ENCODE measurements at places on chromosomes 4 and X.
A peak's percentile ranks its signal among the peaks of the same experiment; 100 is the strongest.

GRCh38 chr4:123843137-123843536 is 446.5 kb downstream of the SPRY1 start:
- DNase-seq, result no peak

- DNase-seq, result no peak
These were observed 47.0 kb upstream of the RAPGEF2 start for GRCh38 chr4:159055833-159056232.

- no peak for DNase-seq
These were observed 13.6 kb upstream of the EPGN start for GRCh38 chr4:74294681-74295080.

DNA sequence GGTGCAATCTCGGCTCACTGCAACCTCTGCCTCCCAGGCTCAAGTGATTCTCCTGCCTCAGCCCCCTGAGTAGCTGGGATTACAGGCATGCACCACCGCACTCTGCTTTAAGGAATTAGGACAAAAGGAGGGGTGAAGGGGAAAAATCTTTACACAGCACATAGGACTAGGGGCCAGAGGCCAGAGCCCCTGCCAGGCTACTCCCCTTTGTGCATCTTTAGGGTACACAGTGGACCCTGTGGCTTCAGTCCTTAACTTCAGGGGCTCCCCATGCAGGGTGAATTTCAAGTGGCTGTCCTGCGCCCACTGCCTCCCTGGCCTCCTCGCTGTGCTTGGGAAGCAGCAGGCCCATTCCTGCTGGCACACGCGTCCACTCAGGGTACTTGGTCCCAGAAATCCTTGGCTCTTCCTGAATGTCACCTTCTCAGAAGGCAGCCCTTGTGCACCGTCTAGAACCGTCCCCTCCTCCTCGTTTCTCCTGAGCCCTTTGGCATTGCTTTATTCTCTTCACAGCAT is 138.9 kb upstream of the PSAPL1 start:
- no peak for DNase-seq

GRCh38 chrX:140664939-140665338 is 44.6 kb upstream of the LINC00632 start:
- DNase-seq, result no peak

DNA sequence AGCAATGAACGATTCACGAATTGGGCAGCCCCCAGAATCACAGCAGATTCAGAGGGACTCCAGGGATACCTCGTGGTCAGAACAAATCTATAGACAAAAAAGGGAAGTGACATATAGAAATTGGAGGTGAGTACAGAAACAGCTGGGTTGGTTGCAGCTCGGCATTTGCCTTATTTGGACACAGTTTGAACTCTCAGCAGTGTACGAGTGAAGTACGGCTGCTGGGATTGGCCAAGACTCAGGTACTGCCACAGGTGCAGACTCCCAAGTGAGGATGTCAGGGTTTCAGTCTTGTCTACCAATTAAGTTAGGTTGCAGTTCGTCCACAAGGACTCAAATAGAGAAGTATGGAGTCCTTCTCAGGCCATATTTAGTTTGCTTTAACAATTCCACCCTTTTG is 28.2 kb downstream of the HTT-AS start:
- no peak for DNase-seq

DNA sequence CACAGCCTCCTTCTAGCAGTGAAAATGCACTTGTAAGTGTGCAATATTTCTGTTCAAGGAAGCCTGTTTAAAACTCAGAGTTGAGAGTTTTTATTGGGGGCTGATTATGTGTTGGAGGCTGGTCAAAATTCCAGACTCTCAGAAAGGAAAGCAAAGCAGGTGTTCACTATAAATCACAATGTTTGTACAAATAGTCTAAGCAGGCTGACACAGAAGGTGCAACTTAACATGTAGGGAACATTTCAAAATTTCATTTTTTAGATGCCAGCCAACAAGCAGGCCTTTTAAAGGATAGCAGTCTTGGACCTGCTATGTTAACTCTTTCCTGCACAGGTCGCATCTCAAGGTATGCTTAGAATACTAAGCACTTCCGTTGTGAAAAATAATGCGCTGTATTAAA is 112.3 kb upstream of the IL13RA1 start:
- no peak for DNase-seq

DNA sequence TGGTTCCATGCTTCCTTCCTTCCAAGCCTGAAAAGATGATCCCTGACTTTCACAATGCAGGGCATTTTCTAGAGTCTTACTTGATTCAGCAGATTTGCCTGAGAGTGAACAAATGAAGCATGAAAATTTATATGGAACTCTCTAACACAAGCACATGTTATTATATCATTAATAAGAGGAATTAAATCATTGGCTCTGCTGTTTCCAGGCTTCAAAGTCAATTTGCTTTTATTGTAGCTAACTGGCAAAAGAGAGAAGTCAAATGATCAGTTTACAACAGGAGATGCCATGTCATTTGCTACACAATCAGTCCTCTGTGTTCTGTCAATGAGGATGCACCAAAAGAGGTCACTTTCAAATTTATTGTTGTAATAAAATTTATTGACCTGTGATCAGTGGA is 101.5 kb upstream of the UGT8 start:
- no peak for DNase-seq

- DNase-seq, result no peak
These were observed 53.8 kb upstream of the ATXN3L start for GRCh38 chrX:13373431-13374187.

DNA sequence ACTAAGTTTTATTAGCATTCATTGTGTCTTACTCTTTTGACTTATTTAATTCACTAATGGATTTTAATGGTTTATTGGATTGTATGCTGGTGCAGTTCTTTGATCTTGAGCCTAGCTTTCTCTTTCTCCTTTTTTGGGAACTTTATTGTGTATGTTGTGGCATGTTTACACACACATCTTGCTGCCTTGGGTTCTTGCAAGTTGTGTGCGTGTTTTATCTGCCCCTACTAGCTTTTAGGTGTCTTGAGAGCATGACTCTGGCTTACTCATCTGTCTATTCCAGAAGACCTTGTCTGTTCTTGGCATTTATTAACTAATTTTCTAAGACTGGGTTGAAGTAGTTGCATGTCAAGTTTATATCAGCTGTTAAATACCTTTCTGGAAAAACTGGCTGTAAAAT is 2.7 kb downstream of the TMEM165 start:
- DNase-seq, result no peak

DNA sequence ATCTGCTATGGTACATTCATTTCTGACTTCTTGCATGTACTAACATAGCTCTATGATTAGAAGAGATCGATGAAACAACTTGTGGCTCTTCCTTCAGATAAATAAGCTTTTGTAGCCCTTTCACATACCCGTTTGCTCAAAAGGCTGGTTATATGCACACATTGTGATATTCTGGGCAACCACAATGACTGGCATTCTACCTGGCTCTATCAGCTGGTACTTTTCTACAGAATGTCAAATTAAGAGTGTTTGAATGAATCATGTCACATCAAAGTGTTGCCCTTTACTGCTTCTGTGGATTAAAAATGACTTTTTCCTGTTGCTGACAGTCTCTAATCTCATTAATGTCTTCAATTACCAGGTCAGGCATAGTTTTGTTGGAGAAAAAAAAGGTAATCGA is 11.6 kb downstream of the PGRMC1 start:
- DNase-seq, result no peak

GRCh38 chr4:103998756-103999155 is 279.0 kb upstream of the TACR3 start:
- no peak for DNase-seq

GRCh38 chr4:153114771-153115321 is 89.4 kb upstream of the TRIM2 start:
- DNase-seq, result peak; percentile 63

- DNase-seq, result no peak
These were observed 53.0 kb upstream of the FBXW7 start for GRCh38 chr4:152588869-152589268.

DNA sequence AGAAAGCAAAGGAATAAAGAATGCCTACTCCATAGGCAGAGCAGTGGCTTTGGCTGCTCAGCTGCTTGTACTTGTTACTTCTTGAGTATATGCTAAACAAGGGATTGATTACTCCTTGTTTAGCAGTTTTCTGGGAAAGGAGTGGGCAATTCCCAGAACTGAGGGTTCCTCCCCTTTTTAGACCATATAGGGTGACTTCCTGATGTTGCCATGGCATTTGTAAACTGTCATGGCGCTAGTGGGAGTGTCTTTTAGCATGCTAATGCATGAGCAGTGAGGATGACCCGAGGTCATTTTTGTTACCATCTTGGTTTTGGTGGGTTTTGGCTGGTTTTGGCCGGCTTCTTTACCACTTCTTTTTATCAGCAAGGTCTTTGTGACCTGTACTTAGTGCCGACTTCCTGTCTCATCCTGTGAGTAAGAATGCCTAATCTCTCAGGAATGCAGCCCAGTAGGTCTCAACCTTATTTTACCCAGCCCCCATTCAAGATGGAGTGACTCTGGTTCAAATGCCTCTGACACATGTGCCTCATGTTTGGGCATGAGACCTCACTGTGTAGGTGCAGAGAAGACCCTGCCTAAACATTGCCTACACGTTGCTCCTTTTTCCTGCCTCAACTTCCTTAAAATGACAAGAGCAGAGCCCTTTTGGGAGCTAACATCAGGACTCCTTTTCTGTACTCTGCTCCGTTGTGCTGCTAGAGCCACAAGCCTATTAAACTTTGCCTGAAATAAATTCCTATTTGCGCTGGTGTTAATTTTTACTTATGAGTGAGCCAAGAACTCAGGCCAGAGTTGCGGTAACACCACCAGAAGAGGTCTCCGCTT is 21.0 kb upstream of the UBA6 start:
- DNase-seq, result no peak

- no peak for DNase-seq
These were observed 5.2 kb downstream of the SPATA4 start for GRCh38 chr4:176189891-176190795.

- no peak for DNase-seq
These were observed 5.5 kb downstream of the PDHA1 start for GRCh38 chrX:19349264-19349663.

- DNase-seq, result peak; percentile 15
These were observed 110.9 kb upstream of the ANK2 start for GRCh38 chr4:112938461-112939058.

DNA sequence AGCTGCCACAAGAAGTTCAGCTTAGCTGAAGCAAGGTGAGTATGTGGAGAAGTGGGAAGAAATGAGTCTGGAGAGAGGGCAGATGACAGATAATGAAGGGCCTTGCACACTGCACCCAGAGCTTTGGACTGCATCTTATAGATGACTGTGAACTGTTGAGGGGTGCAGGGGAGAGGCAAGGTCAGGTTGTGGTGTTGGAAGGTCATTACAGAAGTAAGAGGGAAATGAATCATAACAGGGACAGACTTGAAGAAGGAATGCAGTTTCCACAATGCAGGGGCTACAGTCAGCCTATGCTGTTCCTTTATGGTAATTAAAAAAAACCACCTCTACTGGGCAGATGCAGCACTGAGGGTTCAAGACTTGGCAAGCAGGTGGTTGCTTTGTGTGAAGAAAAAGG is 4.8 kb upstream of the IGFBP7 start:
- peak; percentile 64 for DNase-seq

DNA sequence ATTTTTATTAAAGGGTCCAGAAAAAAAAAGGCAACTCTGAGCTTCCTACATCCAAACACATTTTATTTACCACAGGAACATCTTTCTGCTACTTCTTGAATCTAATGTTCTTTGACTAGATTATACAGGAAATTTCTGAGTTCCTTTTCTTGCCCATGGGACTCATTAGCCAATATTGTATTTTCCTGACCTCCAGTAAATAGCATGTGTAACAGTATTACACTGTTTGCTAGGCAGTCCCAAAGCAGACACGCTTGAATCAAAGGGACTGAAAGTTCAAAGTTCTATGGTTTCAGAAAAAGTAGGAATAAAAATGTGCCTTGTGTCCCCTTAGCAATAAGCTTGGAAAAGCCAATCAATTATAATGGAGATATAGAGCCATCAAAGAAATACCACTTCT is 57.4 kb downstream of the MOSPD2 start:
- DNase-seq, result no peak

DNA sequence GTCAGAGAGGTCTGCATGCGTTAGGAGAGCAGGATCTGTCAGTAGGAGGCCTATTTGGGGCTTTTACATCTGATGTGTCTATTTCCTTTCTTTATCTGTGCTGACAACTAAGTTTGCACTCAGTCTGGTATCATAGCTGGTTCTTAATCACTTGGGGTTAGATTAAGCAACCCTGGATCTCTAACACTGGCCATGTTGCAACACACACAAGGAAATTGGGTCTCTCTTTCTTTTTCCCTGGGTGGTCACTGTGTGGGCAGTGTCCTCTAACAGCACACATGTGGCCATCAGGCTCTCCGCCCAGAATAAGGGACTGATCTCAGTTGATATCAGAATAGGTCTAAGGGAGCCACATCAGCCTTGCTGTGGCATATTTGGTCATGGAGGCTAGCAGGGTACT is 38.9 kb downstream of the IGFBP7 start:
- DNase-seq, result no peak

- DNase-seq, result no peak
These were observed 350.1 kb downstream of the AR start for GRCh38 chrX:67893931-67894330.

DNA sequence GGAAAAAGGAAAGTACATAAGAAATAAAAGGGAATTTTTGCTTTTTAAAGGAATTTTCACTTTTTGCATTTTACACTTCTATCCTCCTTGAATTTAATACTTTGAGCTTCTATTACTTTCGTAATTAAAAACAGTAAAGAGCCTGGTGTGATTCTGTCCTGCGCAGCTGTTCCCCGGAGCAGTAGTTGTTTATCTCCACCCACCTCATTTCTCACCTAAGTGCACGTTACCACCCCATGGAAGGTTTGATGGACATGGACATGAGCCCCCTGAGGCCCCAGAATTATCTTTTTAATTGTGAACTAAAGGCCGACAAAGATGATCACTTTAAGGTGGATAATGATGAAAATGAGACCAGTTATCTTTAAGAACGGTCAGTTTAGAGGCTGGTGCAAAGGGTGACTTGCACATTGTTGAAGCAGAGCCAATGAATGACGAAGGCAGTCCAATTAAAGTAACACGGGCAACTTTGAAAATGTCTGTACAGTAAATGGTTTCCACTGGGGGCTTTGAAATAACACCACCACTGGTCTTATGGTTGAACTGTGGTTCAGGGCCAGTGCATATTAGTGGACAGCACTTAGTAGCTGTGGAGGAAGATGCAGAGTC is 52.1 kb upstream of the TEX13D start:
- no peak for DNase-seq

GRCh38 chr4:184666670-184667069 is 17.1 kb downstream of the PRIMPOL start:
- DNase-seq, result no peak

Measured in non-pigmented ciliary epithelial cell (primary cell).